NCI-H2029 (cell line): ENCODE measurements at places on chromosomes 4 and X.
A peak's percentile ranks its signal among the peaks of the same experiment; 100 is the strongest.

- DNase-seq, result no peak
Observed at GRCh38 chr4:115076691-115077090, 36.7 kb downstream of the NDST4 start.

GRCh38 chr4:25861280-25861950, 1.4 kb downstream of the SEL1L3 start:
- no peak for DNase-seq

- peak; percentile 15 for DNase-seq
Observed at GRCh38 chr4:129326571-129327460, 230.9 kb downstream of the C4orf33 start.

DNA sequence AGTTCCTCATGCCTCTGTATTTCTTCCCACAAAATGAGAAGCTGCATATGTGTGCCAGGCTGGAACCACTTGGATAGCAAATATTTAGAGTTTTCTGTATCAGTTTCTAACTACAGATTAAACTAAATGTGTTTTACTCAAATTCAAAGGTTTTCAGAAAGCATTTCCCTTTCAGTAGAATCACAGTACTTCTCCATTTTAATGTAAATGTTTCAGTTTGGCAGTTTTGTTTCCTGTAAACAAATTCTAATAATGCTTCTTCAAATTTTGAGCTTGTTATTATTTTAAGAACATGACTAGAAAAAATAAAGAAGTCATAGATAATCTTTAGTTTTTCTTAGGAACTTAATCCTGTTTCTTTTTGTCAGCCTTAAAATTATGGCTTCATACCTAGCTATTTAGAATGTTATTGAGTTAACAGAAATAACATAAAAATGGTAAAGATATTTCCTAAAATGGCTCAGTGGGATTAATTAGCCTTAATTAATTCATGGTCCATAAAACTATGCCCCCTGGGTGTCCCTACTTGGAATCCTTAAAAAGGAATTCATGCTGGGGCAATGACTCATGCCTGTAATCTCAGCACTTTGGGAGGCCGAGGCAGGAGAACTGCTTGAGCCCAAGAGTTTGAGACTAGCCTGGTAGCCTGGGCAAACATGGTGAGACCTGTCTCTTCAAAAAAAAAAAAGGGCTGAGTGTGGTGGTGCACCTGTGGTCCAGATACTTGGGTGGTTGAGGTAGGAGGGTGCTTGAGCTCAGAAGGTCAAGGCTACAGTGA, 83.8 kb upstream of the GPR34 start:
- DNase-seq, result no peak

GRCh38 chr4:59126159-59126558, 2016.0 kb upstream of the IGFBP7 start:
- no peak for DNase-seq

DNA sequence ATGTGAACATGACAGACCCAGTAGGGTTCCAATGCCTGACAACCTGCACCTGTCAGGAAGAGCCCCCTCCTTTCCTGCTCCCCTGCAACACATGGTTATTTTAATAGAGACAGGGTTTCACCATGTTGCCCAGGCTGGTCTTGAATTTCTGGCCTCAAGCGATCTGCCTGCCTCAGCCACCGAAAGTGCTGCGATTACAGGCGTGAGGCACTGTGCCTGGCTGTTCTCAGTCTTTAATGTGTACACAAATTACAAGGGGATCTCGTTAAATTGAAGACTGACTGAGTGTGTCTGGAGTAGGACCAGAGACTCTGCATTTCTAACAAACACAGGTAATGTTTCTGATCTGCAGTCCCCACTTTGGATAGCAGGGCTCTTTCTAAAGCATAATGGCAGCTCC, 55.4 kb downstream of the NPNT start:
- DNase-seq, result no peak

DNA sequence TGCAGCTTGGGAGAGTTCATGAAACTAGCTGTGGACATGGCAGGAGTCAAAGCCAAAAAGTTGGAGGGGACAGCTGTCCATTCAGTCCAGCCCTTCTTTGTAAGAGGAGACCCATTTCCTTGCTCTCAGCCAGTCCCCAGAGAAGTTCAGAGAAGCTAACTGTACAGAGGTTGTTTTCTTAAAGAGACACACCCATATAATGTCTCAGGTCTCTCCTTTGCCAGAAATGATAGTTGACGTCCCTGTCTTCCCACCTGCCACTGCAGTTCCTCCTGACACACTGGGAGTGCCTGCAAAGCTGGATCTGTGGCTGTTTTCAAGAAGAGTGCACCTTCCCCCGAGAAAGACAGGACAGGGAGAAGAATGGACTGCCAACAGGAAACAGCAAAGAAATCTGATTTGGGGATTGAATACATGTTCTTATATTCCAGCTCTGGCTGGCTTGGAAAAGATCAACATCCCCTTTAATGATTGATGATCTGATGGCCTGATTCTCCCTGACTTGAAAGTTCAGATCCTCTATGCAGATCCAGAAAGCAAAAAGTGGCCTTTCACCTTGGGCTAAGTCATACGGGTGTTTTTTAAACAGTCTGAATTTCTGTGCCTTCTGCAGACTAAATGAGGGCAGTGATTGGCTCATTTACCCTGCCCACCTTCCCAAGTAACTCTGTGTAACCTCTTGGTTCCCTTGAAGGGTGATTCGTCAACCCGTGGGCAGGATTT, 87.2 kb downstream of the MAOA start:
- DNase-seq, result no peak

GRCh38 chr4:98510757-98511517, 147.5 kb downstream of the TSPAN5 start:
- DNase-seq, result no peak

DNA sequence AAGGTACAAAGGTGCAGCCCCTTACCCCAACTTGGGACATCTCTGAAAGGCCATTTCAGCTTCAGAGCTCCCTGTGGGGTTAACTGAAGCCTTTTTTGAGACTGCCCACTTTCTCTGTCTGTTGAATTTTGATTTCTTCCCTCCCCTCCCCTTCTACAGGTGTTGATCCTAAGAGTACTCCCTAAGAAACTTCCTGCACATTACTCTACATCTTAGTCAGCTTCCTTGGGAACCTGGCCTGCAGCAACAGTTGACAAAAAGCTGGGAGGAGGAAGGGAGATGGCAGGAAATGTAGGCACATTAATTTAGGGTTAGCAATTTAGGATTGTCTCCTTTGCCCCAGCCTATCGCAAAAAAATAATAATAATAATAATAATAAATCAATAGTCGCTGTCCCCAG, 1.2 kb upstream of the IDS start:
- DNase-seq, result no peak

DNA sequence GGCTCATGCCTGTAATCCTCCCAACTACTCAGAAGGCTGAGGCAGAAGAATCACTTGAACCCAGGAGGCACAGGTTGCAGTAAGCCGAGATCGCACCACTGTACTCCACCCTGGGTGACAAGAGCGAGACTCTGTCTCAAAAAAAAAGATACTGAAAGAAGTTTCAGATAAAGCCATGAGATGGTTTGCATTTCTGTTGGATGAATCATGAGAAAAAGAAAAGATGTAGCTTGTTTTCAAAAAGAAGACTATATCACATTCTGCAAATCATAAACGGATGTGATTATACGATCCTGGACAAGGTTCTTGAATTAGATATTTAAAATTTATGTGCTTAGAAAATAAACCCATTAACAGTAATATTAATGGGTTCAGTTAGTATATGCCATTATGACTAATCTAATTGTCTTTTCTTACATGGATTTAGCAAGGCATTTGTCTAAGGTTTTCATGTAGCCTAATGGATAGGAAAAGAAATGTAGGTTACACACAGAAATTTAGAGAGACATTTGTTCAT, 345.9 kb downstream of the SLC7A11 start:
- DNase-seq, result no peak

DNA sequence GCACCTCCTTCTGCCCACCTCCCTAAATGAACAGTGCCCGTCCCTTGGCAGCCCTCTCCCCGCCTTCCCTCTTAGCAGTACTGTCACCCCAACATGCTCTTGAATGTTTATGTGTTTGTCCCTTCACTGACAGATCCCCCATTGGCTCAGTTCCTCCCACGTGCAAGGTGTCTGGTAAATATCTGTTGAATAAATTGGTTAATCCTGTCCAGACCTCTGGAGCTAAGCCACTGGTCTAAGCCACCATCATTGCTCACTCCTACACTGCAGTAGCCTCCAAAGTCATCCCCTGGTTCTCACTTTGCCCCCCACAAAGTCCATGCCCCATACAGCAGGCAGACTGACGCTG, 26.1 kb upstream of the MAN2B2 start:
- DNase-seq, result no peak

DNA sequence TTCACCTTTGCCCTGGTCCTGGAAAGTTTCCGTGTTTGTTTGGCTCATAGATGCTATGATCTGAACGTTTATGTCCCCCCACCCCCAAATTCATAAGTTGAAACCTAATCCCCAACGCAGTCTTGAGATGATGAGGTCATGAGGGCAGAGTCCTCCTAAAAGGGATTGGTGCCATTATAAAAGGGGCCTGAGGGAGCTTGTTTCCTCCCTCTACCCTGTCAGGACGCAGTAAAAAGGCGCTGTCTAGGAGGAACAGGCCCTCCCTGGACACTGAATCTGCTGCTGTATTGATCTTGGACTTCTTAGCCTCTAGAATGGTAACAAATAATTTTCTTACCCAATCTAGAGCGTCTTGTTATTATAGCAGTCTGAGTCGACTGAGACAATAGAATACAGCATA, 2190.6 kb upstream of the TENM3 start:
- no peak for DNase-seq

DNA sequence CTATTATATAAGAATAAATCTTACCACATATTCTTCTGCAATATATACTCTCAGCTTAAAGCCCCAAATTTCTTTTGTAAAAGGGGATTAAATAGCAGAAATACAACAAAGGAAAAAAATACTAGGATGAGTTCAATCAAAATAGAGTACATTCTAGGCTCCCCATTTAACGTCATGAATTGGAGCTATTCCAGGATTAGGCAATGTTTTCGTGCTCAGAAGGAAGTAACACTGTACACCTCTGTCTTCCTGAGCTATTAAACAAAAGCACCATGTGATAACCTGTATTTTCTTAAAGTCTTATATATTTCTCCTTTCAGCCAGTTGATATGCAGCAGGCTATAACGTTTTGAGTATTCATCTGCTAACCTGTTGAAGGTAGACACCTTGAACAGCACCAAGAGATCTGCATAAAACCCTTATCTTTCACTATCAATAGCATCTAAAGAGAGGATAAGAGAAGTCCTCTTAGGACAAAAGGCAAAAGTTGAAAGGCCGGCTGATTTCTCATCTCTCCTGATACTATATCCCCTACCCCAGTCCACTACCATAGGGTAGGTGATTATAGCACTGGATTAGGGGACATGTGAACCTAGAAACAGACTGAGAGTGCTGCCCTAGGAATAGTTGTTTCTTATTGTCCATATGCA, 31.5 kb downstream of the TEC start:
- DNase-seq, result peak; percentile 52

DNA sequence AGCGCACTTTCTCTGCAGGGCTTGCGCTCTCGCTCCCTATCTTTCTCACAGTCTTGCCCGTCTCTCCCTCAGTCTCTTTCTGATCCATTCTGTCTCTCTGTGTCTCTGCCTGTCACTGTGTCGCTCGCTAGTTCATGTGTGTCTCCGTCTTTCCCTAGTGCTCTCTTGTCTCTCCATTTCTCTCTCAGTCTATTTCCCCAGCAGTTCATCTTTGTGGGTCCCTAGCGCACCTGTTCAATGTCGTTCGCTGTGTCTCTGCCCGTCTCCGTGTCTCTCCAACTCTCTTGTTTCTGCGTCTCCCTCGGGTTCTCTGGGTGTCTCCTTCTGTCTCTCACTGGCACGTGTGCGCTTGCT, 1.5 kb downstream of the GPR101 start:
- no peak for DNase-seq

GRCh38 chr4:82728301-82728700, 70.3 kb downstream of the SCD5 start:
- DNase-seq, result no peak

DNA sequence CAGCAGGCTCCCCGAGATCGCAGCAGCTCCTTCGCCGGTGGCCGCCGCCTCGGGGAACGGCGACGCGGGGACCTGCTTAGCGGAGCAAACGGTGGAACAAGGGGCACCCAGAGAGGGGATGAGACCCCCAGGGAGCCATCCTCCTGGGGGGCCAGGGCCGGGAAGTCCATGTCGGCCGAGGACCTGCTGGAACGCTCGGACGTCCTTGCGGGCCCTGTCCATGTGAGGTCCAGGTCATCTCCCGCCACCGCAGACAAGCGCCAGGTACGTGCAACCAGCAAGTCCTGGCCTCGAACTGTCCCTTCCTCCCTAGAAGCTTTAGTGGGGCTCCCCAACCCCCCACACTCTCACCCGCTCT, 156.3 kb downstream of the SOWAHB start:
- no peak for DNase-seq

- no peak for DNase-seq
Observed at GRCh38 chr4:3749081-3749480, 17.1 kb upstream of the ADRA2C start.

DNA sequence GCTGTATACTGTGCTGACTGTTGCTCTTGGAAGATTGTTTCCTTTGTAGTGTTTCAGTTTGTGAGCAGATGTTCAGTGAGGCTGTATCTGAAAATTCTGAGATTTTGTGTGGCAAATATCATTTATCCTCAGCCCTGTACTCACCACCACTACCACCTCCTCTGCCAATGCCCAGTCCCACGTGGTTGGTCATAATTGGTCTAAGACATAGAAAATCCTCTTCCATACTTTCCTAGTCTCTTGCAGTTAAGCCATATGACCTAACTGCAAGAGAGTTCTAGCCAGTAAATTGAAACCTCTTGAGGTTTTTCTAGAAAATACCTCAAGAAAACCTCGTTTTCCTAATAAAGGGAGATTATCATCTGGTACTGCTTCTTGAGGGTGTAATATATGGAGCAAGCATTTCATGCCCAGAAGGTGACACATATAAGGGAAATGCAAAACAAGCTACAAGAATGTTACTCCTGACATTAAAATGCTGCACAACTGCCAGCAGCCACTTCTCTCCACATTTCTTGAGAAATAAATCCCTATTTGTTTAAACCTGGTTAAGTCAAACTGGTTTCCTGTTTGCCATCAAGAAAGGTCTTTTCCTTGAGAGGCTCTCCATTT, 32.8 kb downstream of the ABCE1 start:
- DNase-seq, result no peak

DNA sequence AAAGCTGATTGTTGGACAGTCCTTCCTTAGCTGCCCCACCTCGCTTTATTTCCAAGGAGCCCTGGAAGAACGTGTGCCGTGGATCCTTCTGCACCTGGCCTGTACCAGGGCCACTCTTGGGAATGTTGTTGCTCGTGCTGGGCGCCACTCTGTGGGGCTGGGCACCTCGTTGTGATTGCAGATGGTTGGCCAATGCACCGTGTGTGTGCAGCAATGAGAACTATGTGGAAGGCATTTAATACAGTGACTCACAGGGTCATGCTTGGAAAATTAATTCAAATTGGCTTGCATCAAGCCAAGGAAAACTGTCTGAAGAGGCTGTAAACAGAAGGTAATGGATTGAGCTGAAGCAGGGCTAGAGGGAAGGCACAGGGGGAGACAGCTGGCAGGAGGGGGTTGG, 37.0 kb upstream of the CD99L2 start:
- no peak for DNase-seq

GRCh38 chr4:180116840-180117239, 2126.4 kb upstream of the TENM3 start:
- DNase-seq, result no peak
